ENCODE measurements at places on chromosomes 16 and 17. TPM values are rescaled to one million over a fixed set of nuclear protein-coding genes. Genes with fewer than 3 reads are reported as not detected.
A peak's percentile ranks its signal among the peaks of the same experiment; 100 is the strongest.

Gene RUNDC1
- total RNA-seq = 13.0 TPM

Gene HSPB9
- not detected for total RNA-seq

Gene KRT9
- total RNA-seq = 0.15 TPM

Gene PLEKHH3
- 66.3 TPM for total RNA-seq

Gene OR1F1
- total RNA-seq = not detected

Gene RPTOR
- total RNA-seq = 69.5 TPM

DNA sequence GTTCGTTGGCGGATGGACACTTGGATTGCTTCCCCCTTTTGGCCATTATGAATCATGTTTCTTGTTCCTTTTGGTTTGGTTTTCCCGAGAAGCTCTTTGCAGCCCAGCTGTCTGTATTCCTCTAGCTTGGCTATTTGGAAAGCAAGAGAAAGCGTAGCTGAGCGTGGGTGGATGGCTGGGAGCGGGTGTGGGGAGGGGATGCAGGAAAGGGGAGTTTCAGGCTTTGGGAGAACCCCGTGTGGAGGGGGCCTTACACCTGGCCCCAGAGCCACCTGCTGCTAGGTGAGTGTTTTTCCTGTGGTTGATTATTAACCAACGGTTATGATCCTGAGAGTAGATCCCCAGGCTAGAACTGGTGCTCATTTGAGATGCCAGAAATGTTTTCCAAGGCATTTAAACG is 103.7 kb downstream of the RAP1GAP2 start:
- no peak overlapping the region for H3K27ac ChIP-seq
- no peaks in the 10 kb centered on the region for H3K36me3 ChIP-seq
- H3K4me1 ChIP-seq = peaks cover 7% of the 10 kb centered on the region
- H3K27me3 ChIP-seq = no peaks in the 10 kb centered on the region
- DNase-seq = no peak
- no peak overlapping the region for H3K4me3 ChIP-seq

- H3K36me3 ChIP-seq = no peaks in the 10 kb centered on the region
- no peak overlapping the region for H3K4me3 ChIP-seq
- no peak for DNase-seq
- H3K4me1 ChIP-seq = no peaks in the 10 kb centered on the region
Observed at GRCh38 chr16:17149904-17150483, 320.8 kb downstream of the XYLT1 start.

- H3K4me3 ChIP-seq = no peak overlapping the region
- no peak overlapping the region for H3K27ac ChIP-seq
- H3K36me3 ChIP-seq = no peaks in the 10 kb centered on the region
- H3K4me1 ChIP-seq = no peaks in the 10 kb centered on the region
- no peaks in the 10 kb centered on the region for H3K27me3 ChIP-seq
Observed at GRCh38 chr16:14278749-14279148, 207.6 kb downstream of the MRTFB start.

DNA sequence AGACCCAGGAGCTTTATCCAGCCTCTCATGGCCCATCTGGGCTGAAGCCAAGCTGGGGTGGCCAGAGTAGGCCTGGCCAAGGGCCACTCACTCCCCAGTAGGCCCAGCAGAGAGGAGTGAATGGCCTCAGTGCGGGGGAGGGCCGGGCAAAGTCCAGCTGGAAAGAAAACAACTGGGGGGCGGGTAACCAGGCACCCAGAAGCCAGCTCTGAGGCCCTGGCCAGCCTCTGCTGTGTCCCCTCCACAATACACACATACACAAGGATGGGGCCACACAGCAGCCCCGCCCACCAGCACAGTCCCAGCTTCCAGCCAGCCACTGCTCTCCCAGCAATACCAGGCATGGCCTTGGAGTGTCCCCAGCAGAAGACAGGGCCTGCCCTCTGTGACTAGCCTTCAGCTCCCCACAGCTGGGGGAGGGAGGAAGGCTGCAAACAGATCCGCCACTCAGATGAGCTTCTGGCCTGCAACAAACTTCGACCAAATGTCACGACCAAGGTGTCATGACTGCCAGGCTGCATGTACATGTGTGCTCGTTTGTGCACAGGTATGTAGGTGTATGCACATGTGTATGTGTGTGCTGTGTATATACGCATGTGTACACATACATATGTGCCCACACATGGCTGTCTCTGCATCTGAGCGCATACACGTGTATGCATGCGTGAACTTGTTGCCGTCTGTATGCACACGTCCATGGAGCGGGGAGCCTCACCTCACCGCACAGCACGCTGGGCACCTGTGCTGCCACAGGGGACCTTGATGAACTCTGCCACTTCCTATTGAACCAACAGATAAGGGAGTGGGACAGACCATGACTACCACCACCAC is 5.0 kb downstream of the CARHSP1 start:
- H3K36me3 ChIP-seq = no peaks in the 10 kb centered on the region
- peaks cover 54% of the 10 kb centered on the region for H3K4me1 ChIP-seq
- H3K27ac ChIP-seq = peak overlapping the region; percentile 45
- DNase-seq = no peak

- no peak for DNase-seq
- no peak overlapping the region for H3K27ac ChIP-seq
- no peaks in the 10 kb centered on the region for H3K36me3 ChIP-seq
- H3K4me1 ChIP-seq = no peaks in the 10 kb centered on the region
Observed at GRCh38 chr17:46727572-46728348, 90.7 kb downstream of the WNT3 start.

GRCh38 chr17:81903415-81903831 is 1.4 kb downstream of the NPB start:
- H3K4me1 ChIP-seq = peaks cover 31% of the 10 kb centered on the region
- H3K36me3 ChIP-seq = peaks cover 25% of the 10 kb centered on the region
- no peak for DNase-seq
- H3K27ac ChIP-seq = peak overlapping the region; percentile 0
- H3K27me3 ChIP-seq = no peaks in the 10 kb centered on the region

DNA sequence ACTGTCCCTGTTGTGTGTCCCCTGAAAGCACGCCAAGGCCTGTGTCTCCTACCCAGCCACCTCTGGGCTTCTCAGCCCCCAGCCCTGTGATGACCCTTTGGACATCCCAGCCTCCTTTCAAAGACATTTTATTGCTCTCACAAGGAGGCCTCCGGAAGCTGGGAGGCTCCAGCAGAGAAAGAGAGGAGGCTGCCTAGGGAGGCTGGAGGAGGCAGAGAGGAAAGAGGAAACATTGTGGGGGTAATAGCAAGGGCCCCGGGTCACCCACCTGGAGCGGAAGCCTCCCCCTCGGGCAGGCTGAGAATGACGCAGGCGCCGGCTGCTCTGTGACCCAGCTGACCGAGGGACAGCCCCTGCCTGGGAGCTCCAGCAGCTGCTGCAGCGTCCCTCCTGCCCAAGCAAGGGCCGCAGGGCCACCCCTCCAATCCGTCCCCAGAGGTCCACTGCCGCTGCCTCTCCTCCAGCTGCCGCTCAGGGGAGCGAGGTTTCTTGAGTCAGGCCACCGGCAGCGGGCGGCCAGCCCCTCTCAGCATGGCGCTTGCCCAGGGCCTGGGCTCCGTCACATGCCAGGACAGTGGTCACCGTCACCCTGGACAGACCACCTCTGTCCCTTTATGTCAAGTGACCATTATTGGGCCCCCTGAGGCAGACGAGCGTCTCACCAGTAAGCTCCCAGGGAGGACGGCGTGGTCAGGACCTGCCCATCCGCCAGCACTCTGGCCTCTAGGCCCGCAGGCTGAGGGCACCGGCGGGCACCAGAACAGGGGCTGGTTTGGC is 29.3 kb downstream of the ACTG1 start:
- DNase-seq = no peak
- no peaks in the 10 kb centered on the region for H3K36me3 ChIP-seq
- no peak overlapping the region for H3K4me3 ChIP-seq

DNA sequence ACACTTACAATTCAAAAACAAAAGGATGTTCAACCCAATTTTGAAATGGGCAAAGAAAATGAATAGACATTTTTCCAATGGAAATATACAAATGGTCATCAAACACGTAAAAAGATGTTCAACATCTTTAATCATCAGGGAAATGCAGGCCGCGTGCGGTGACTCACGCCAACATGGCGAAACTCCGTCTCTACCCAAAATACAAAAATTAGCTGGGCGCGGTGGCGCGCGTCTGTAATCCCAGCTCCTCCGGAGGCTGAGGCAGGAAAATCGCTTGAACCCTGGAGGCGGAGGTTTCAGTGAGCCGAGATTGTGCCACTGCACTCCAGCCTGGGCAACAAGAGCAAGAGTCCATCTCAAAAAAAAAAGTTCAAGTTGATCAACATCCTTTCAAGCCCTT is 1.8 kb upstream of the CLUAP1 start:
- H3K27ac ChIP-seq = no peak overlapping the region
- H3K36me3 ChIP-seq = no peaks in the 10 kb centered on the region
- H3K4me1 ChIP-seq = peaks cover 18% of the 10 kb centered on the region
- no peak for DNase-seq

DNA sequence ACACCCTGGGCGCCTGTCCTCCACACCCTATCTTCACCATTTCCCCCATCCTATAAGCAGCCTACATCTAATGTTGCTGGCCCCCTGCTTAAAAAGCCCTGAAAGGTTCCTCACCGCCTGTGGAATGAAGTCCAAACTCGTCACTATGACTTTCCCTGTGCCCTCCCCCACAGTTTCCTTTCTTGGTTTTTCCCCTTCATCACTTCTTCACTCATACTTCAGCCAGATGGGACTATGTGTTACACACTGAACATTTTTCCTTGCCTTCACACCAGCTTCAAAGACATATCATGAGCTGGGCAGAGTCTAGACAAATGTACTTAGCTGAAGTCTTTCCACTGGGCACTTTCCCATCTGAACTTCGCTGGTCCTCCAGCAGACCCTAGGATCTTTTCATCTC is 1.5 kb upstream of the MARCHF10 start:
- H3K27ac ChIP-seq = no peak overlapping the region
- H3K4me1 ChIP-seq = peaks cover 3% of the 10 kb centered on the region
- H3K4me3 ChIP-seq = no peak overlapping the region
- H3K27me3 ChIP-seq = no peaks in the 10 kb centered on the region
- no peak for DNase-seq

GRCh38 chr16:79132701-79133100 is 467.8 kb downstream of the MAF start:
- no peaks in the 10 kb centered on the region for H3K27me3 ChIP-seq
- no peaks in the 10 kb centered on the region for H3K36me3 ChIP-seq
- H3K27ac ChIP-seq = no peak overlapping the region
- DNase-seq = no peak
- no peak overlapping the region for H3K4me3 ChIP-seq
- H3K4me1 ChIP-seq = no peaks in the 10 kb centered on the region

GRCh38 chr17:17080181-17080631 is 37.9 kb downstream of the MPRIP start:
- no peak overlapping the region for H3K27ac ChIP-seq
- H3K4me1 ChIP-seq = no peaks in the 10 kb centered on the region
- H3K27me3 ChIP-seq = no peaks in the 10 kb centered on the region
- H3K4me3 ChIP-seq = no peak overlapping the region

DNA sequence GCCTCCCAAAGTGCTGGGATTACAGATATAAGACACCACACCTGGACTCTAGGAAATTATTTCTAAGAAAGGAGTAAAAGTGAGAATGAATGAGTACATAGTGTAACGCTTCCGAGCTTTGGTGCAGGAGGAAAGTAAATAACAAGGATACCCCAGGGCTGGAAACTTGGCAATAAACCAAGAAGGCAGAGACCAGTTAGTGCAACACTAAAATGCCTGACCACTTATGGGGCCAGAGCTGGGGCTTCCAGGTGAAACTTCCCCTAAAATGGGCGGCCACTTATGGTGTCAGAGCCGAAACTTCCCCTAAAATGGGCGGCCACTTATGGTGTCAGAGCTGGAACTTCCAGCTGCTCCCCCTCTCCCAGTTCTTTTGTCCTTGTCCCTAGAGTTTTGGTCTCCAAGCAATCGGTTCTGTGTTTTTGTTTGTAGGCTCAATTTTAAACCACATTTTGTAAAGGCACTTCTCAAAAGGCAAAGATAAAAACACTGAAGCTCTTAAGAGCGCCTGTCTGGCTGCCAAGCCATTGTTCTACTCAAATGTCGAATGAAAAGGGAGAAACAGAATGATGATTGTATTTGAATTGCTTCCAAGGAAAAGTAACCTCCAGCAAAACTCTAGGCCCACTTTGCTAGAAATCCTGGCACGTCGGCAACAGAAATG is 63.9 kb downstream of the NXN start:
- no peaks in the 10 kb centered on the region for H3K36me3 ChIP-seq
- DNase-seq = no peak
- H3K27ac ChIP-seq = no peak overlapping the region

DNA sequence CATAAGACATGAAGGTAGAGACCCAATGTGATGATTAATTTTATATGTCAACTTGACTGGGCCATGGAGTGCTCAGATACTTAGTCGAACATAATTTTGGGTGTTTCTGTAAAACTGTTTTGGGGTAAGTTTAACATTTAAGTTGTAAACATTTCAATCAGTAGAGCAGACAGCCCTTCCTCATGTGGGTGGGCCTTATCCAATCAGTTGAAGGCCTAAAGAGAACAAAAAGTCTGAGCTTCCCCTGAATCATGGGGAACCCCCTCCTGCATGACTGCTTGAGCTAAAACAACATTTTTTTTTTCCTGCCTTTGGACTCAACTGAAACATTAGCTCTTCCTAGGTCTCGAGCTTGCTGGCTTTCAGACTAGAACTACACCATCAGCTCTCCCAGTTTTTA is 327.3 kb upstream of the SOX9 start:
- H3K36me3 ChIP-seq = no peaks in the 10 kb centered on the region
- no peak overlapping the region for H3K4me3 ChIP-seq
- H3K27me3 ChIP-seq = no peaks in the 10 kb centered on the region
- no peak overlapping the region for H3K27ac ChIP-seq
- DNase-seq = no peak
- peaks cover 6% of the 10 kb centered on the region for H3K4me1 ChIP-seq

DNA sequence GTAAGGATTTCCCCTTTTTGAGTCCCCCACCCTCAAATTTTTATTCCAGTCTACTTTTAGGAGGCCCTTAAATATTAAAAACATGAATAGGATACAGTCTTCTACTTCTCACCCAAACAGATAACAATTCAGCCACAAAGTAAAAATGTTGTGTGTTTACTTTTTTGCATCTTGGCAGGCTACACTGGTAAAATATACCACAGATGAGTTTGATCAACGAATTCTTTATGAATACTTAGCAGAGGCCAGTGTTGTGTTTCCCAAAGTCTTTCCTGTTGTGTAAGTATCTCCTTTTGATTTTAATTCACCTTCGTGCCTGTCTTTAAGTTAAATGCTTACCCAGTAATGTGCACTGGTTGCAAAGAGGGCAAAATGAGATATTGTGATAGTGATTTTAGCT is 34.4 kb upstream of the RAB11FIP4 start:
- no peak overlapping the region for H3K4me3 ChIP-seq
- H3K27ac ChIP-seq = no peak overlapping the region
- DNase-seq = no peak
- no peaks in the 10 kb centered on the region for H3K4me1 ChIP-seq

DNA sequence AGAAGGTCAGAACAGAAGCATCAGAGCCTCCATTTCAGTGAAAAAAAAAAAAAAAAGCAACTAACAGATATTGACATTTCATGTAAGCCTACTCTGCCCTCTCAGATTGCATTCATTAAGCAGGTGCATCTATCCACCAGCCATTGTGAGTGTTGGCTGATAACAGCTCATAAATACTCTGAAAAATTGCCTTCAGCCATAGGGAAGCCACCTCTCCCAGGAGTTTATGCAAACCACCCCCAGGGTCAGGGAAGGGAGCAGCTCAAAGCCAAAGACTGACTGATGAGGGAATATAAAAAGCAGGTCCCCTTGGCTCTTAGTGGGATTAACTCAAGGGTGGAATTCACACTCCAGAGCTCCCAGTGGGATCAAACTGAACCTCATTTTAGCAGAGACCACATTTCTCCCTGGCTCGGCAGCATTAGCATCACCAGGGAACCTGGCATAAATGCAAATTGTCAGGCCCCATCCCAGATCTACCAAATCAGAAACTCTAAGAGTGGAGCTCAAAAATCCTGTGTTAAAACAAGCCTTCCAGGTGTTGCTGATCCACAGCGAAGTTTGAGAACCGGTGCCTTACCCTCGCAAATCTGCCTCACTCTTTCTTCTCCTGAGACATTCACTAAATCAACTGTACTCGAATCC is 14.2 kb downstream of the APOH start:
- no peaks in the 10 kb centered on the region for H3K36me3 ChIP-seq
- peaks cover 4% of the 10 kb centered on the region for H3K27me3 ChIP-seq
- H3K27ac ChIP-seq = no peak overlapping the region

Measured in HCT116 (cell line).